B cell (primary cell): ENCODE measurements at places on chromosomes 1 and 21. TPM values are rescaled to one million over a fixed set of nuclear protein-coding genes. Genes with fewer than 3 reads are reported as not detected.

DNA sequence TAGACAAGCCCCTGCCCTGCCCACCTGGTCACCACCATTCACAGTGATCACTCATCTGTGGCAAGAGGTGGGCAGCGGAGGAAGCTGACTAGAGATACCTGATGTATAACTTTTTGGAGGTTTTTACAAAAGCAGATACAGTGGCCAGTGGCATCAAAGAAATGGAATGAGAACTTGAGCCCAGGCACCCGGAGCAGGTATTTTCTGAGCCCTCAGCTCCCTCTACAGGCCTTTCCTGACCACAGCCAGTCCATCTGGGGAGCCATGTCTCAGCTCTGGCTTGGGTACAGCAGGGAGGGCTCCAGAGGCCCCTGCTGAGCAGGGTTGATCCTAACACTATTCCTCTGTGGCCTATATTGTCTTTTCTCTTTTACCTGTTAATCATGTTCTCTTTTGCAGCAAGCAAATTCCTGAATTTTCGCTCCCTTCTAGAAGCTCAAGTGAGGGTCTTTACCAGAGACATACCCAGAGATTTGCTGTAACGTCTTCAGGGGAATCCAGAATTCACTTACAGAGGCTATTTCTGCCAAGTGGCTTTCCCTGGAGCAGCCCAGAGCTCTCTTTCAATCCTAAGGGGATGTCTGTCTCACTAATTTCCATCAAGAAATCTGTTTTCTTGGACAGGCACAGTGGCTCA, 27.3 kb downstream of the GPR157 start:
- H3K4me3 ChIP-seq, result no peak overlapping the region
- peak; percentile 72 for DNase-seq
- no peak overlapping the region for H3K27ac ChIP-seq
- H3K36me3 ChIP-seq, result no peaks in the 10 kb centered on the region

DNA sequence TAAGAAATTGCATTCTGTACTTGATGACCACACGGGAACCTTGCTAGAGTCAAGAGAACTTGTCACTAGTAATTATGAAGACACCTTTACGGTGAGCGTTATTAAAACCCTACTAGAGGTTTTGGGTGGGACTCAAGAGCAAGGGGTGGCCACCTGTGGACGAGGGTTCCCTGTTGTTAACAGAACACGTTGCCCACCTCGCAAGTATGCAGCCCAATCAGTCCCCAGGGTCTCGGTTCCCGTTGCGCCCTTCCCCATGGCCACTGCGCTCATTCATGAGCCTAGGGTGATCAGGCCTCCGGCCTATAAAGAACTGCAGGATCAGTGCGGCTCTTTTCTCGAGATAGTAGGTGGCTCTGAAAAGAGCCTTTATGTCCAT, 30.2 kb upstream of the RNF187 start:
- H3K27me3 ChIP-seq, result peaks cover 18% of the 10 kb centered on the region
- no peaks in the 10 kb centered on the region for H3K36me3 ChIP-seq
- peaks cover 30% of the 10 kb centered on the region for H3K4me1 ChIP-seq
- no peak for DNase-seq
- H3K4me3 ChIP-seq, result peak overlapping the region; percentile 44

GRCh38 chr1:110085671-110086070, 15.2 kb upstream of the ALX3 start:
- no peak for DNase-seq
- H3K27ac ChIP-seq, result no peak overlapping the region
- peaks cover 12% of the 10 kb centered on the region for H3K4me1 ChIP-seq
- H3K4me3 ChIP-seq, result no peak overlapping the region
- H3K27me3 ChIP-seq, result peaks cover 61% of the 10 kb centered on the region

The PDC gene
- total RNA-seq, result not detected in 2 replicates

The TSPAN2 gene
- 0.17 and 0.34 TPM in 2 replicates for total RNA-seq

DNA sequence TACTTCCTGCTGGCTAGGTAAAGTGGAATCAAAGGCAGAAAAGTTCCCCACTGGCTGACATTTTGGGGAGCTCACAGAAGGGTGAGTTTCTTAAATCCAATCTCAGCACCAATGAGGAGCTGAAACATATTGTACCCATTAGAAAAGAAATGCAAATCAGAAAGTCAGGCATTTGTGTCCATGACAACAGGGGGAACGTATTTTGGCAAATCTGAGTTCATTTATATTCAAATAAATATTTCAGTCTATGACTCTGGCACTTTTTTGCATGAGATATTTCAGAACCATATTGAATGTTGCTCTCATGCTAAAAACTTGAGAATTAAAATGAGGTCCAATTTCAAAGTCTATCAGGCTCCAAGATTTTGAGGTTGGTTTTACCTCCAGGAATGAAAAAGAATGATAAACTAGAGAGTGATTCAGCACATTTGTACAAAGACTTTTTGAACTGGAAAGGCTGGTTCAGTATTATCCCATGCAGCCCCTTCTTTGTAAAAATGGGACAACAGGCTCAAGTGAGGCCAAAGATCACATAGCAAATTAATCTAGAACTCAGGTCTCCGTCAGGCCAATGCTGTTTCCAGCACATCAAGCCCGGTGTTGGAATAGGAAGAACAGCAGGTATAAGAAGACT, 202.2 kb downstream of the RRAGC start:
- no peak for DNase-seq
- no peak overlapping the region for H3K4me3 ChIP-seq
- peaks cover 10% of the 10 kb centered on the region for H3K27me3 ChIP-seq

DNA sequence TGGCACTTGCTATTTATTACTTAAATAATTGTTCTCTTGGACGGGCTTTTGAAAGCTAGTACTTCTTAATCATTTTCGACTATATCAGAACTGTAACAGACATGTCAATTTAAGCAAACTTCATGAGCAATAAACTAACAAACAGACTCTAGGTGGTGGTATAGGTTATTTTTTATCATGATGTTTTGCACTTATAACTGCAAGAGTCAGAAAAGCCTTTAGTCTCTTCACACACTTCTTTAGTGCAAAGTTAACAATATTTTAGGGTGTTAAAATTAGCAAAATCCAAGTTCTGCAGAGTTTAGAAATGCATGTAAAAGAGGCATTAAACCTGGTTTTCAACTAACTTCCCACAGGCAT, 2.2 kb downstream of the NRIP1 start:
- H3K4me1 ChIP-seq, result peaks cover 58% of the 10 kb centered on the region
- peak overlapping the region; percentile 62 for H3K27ac ChIP-seq
- peak; percentile 53 for DNase-seq
- no peak overlapping the region for H3K4me3 ChIP-seq

The GGPS1 gene
- total RNA-seq, result 43.6 and 46.8 TPM in 2 replicates

- DNase-seq, result no peak
- H3K4me3 ChIP-seq, result no peak overlapping the region
- H3K4me1 ChIP-seq, result peaks cover 21% of the 10 kb centered on the region
- H3K27ac ChIP-seq, result no peak overlapping the region
Observed at GRCh38 chr1:205446828-205447227, 9.0 kb downstream of the BLACAT1 start.

- H3K4me1 ChIP-seq, result peaks cover 42% of the 10 kb centered on the region
- no peaks in the 10 kb centered on the region for H3K27me3 ChIP-seq
- H3K36me3 ChIP-seq, result no peaks in the 10 kb centered on the region
- H3K4me3 ChIP-seq, result peak overlapping the region; percentile 51
- DNase-seq, result peak; percentile 69
- no peak overlapping the region for H3K27ac ChIP-seq
Observed at GRCh38 chr1:205344066-205344928, 12.4 kb downstream of the KLHDC8A start.

DNA sequence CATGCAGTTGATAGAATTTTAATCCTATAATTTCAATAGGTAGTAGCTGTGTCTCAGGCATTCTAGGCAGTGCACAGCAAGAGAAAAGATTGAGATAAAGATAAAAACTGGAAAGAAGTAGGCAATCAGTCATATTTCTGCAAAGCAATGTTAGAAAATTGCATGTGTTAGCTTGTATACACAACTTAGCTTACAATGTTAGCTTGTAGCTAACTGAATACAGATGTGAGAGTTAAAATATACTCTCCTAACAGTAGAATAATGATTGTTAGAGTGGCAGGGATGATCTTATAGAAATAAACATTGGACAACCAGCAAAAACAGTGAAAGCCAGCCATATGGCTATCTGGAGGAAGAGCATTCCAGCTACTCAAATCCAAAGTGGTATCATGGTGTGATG, 29.0 kb downstream of the PTPRC start:
- peaks cover 84% of the 10 kb centered on the region for H3K4me1 ChIP-seq
- peaks cover 52% of the 10 kb centered on the region for H3K36me3 ChIP-seq
- H3K27me3 ChIP-seq, result no peaks in the 10 kb centered on the region
- H3K4me3 ChIP-seq, result no peak overlapping the region
- DNase-seq, result no peak

The LRRIQ3 gene
- total RNA-seq, result 1.4 and 2.2 TPM in 2 replicates

DNA sequence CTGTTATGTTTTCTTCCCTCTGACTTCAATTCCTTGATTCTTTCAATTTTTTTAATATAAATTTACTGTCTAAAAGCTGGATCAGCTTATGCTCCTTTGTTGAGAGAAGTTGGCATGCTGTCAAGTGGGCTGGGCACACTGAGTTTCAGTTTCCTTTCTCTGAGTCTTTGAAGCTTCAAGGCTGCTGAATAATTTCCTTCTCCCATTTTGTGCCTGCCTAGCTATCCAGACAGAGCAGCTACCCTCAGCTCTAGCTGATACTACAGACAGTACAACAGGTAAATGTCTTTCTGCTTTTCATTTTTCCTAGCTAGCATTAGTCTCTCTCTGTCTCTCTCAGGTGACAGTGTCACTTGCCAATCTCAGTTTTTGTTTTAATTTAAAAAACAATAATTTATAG, at the start of gene IFI44:
IFI44 (plus strand) TSS at position 204 of the 400 bp plus-strand sequence. CDS start 365 bp downstream, outside the sequence.
- H3K4me1 ChIP-seq, result peaks cover 18% of the 10 kb centered on the region
- no peak within 1 kb of the TSS for H3K27ac ChIP-seq
- DNase-seq, result peak; percentile 61
- no peaks in the 10 kb centered on the region for H3K36me3 ChIP-seq

The LCE2A gene
- total RNA-seq, result not detected in 2 replicates

- no peak overlapping the region for H3K4me3 ChIP-seq
- no peaks in the 10 kb centered on the region for H3K27me3 ChIP-seq
- no peak for DNase-seq
- H3K36me3 ChIP-seq, result no peaks in the 10 kb centered on the region
- H3K4me1 ChIP-seq, result no peaks in the 10 kb centered on the region
- no peak overlapping the region for H3K27ac ChIP-seq
Observed at GRCh38 chr1:114026797-114027196, 47.5 kb downstream of the OLFML3 start.

DNA sequence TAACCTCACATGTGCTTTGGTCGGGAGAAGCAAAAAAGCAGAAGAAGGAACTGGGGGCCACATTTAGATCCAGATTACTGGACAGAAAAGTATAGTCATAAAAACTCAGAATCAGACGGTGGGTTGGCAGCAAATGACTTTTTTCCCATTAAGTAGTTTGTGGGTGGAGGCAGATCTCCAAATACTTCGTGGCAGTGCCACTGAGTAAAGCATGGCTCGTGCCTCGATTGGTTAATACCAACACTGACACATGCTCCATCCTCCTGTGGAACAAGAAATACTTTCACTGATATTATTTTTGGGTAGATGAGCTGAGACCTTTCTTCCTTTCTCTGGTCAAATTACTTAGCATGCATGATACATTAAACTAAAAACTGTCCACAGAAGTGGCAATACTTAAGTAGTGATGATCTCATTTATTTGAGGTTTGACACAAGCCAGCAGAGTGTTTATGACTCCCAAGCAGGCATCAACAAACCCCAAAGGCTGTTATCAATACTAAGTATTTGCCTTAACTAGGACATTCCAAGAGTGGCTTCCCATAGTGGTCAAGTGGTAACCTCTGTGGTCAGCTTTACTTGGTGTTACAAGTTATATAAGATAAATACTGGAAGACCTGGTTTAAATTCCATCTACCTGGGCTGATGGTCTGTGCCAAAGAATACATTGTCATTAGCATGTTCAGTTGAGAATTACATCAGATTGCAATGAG, 500.0 kb upstream of the RUNX1 start:
- no peaks in the 10 kb centered on the region for H3K27me3 ChIP-seq
- H3K4me1 ChIP-seq, result no peaks in the 10 kb centered on the region
- H3K4me3 ChIP-seq, result no peak overlapping the region

GRCh38 chr1:176989023-176989422, 175.5 kb downstream of the ASTN1 start:
- H3K4me1 ChIP-seq, result no peaks in the 10 kb centered on the region
- H3K27ac ChIP-seq, result no peak overlapping the region
- H3K36me3 ChIP-seq, result no peaks in the 10 kb centered on the region
- H3K4me3 ChIP-seq, result no peak overlapping the region
- DNase-seq, result no peak
- no peaks in the 10 kb centered on the region for H3K27me3 ChIP-seq

- no peak overlapping the region for H3K4me3 ChIP-seq
- DNase-seq, result no peak
- H3K27me3 ChIP-seq, result no peaks in the 10 kb centered on the region
- H3K27ac ChIP-seq, result no peak overlapping the region
- H3K36me3 ChIP-seq, result no peaks in the 10 kb centered on the region
- H3K4me1 ChIP-seq, result no peaks in the 10 kb centered on the region
Observed at GRCh38 chr1:182110635-182111034, 49.1 kb upstream of the ZNF648 start.

DNA sequence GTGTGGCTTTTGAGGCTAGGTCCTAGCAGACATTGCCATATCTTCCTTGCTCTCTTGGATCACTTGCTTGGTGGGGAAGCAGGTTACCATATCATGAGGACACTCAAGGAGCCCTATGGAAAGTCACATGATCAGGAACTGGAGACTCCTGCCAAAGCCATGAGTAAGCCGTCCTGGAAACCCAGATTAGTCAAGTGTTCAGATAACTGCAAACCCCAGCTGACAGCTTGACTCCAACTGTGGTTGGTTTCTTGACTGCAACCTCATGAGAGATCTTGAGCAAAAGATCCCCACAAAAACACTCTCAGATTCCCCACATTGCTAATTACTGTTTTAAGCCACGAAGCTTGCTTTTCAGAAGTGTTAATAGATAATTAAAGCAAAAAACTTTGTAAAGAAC, 58.6 kb downstream of the CACNA1E start:
- DNase-seq, result no peak
- H3K4me3 ChIP-seq, result no peak overlapping the region
- H3K4me1 ChIP-seq, result no peaks in the 10 kb centered on the region
- H3K27me3 ChIP-seq, result no peaks in the 10 kb centered on the region

The DMBX1 gene
- not detected in 2 replicates for total RNA-seq

The HAX1 gene
- total RNA-seq, result 74.2 and 85.7 TPM in 2 replicates

The SYCP1 gene
- total RNA-seq, result not detected in 2 replicates

GRCh38 chr1:112646225-112646624, 26.6 kb downstream of the CAPZA1 start:
- H3K4me3 ChIP-seq, result no peak overlapping the region
- peaks cover 13% of the 10 kb centered on the region for H3K36me3 ChIP-seq
- H3K27me3 ChIP-seq, result no peaks in the 10 kb centered on the region
- DNase-seq, result no peak
- H3K27ac ChIP-seq, result no peak overlapping the region

GRCh38 chr1:185017338-185017737, 28.0 kb upstream of the RNF2 start:
- no peak overlapping the region for H3K27ac ChIP-seq
- no peak overlapping the region for H3K4me3 ChIP-seq
- no peak for DNase-seq
- H3K27me3 ChIP-seq, result no peaks in the 10 kb centered on the region
- no peaks in the 10 kb centered on the region for H3K36me3 ChIP-seq
